NCI-H187 (cell line): ENCODE measurements at places on chromosomes 4 and X.

GRCh38 chr4:143768007-143768591 lies 67.6 kb upstream of the FREM3 start:
- no peak for DNase-seq

- DNase-seq = no peak
These were observed 23.7 kb downstream of the MAOA start for GRCh38 chrX:43679778-43680177.

DNA sequence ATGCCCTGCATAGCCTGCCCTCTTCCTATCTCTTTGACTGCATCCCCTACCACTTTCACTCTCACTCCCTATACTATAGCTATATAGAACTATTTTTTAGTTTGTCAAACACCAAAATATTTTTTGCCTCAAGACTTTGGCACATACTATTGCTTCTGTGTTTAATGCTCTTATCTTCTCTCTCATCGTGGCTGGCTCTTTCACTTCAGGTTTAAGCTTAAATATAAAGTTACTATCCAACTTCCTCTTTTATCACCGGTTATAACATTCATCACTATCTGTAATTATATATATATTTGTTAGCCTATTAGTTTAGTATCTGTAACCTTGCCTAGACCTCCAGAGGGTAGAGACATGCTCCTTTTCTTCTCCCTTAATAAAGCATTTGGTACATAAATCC lies 11.5 kb upstream of the HMGB2 start:
- no peak for DNase-seq

- no peak for DNase-seq
These were observed 84.2 kb downstream of the DCHS2 start for GRCh38 chr4:154407443-154407842.

GRCh38 chr4:20151436-20151835 lies 100.3 kb upstream of the SLIT2 start:
- no peak for DNase-seq

GRCh38 chr4:2081540-2081939 lies 22.4 kb downstream of the NAT8L start:
- no peak for DNase-seq

DNA sequence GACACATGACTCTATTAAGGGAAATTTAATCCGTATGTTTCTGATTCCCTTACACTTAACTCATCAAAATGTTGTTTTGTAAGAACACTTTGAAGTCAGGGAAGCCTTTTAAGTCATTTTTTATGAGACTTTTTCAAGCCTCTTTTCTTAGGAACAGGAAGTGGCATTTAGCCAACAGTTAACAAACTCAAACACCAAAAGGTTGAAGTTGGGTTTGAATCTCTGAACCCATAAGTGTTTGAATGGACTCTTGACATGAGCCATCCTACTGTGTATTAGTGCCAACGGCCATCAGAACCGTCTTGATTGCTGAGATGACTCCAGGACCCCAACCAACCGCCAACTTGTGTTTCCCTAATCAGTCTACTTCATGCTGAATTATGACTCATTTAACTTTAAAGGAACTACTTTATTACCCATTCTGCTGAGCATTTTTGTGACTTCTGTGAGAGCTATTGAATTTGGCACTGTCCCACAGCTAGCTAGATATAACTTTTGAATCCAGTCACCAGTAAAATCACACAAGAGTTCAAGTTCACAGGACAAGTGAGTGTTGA lies 209.1 kb upstream of the FAT1 start:
- DNase-seq = no peak

DNA sequence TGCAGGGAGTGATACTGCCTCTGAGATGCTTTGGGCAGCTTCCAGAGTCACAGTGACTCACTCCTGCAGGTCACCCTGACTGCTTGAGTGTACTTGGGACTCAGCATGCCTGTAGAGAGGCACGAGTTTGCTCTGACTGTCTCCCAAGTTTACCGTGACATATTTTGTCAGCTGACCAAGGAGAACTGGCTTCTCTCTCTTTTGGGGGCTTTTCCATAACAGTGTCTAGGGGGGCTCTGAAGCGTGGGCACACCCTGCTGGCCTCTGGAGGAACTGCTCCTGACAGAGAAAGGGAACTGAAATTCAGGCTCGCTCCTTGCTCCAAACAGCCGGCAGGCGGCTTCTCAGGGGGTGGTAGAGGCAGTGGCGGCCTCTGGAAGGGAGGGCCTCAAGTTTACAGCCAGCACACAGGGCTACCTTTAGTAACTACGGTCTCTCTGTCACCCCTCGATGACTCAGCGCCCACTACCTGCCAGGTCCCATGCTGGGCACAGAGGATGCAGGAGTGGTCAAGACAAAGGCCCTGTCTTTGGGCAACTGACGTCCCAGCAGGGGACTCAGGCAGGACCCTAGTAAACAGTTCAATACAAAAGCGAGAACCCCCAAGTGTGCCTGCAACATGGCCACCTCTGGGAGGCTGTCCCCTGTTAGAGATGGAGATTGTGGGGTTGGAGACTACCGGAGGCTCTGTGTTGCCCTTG lies 17.8 kb downstream of the ZNF185 start:
- no peak for DNase-seq

- no peak for DNase-seq
These were observed 1.8 kb downstream of the ARHGAP4 start for GRCh38 chrX:153924149-153924861.

- no peak for DNase-seq
These were observed 646.6 kb upstream of the PITX2 start for GRCh38 chr4:111269439-111269838.

DNA sequence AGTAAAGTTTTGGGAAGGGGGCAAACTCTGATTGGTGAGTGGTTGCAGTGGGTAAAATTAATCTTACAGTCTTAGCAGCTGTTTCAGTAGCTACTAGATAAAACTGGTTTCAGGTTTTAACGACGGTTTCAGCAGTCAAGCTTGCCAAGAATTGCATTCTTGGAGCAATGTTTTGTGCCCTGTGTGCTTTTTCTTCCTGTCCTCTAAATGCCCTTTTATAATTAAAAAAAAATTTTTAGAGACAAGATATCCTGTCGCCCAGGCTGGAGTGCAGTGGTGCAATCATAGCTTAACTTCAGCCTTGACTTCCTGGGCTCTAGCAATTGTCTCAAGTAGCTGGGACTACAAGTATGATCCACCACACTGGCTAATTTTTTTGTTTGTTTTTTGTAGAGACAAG lies 6.3 kb upstream of the PPEF2 start:
- no peak for DNase-seq

- DNase-seq = no peak
These were observed 132.8 kb downstream of the DTHD1 start for GRCh38 chr4:36414248-36414647.

DNA sequence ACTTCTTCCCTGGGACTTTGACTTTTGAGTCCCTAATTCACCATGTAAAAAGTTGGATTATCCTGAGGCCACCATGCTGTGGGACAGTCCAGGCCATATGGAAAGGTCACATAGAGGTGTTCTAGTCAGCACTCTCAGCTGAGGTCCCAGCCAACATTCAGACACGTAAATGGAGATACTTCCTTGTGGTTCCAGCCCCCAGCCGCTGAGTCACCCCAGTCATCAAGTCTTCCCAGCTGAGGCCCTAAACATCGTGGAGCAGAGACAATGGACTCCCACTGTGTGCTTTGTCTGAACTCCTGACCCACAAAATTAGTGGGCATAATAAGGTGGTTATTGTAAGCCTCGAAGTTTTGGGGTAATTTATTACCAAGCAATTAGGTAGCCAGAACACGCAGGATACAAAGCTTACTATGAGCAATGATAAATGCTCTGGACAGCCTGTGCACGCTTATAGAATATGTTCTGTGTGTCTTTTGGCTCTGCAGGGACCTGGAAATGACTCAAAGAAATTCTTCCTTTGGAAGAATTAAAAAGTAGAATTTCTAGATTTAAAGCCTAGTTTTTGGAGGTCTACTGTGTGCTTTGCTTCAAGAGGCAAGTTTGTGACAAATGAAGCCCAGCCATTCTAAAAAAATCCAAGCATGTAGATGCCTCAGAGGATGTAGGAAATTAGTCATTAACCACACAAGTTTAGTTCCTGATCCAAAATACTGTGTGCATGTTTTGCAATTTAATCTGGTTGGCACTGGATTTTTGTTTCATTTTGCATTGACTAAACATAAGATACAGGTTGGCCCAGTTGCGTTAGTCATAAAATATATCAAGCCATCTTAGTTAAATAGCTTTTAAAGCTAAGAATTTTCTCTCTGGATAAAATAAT lies 33.2 kb upstream of the SLC9A7 start:
- no peak for DNase-seq

GRCh38 chr4:53734584-53735353 lies 143.5 kb upstream of the LNX1 start:
- no peak for DNase-seq

DNA sequence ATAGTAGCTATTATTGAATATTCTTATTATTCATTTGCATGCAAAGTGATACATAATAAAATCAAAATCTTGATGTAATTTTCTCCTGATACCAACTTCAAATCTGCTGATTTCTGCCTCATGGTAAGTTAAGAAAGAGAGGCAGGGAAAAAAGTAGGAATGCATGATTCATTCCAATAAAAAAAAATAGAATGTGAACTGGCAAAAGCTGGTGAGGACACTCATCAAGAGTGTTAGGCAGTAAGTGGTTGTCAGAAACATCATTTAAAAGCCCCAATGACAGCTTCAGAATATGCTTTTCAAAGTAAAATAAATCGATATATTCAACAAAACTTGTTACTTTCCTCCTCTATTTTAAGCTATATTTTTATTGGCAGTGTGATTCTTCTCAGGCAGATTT lies 979.1 kb downstream of the TECRL start:
- DNase-seq = no peak

GRCh38 chr4:123520325-123520724 lies 123.7 kb downstream of the SPRY1 start:
- no peak for DNase-seq

DNA sequence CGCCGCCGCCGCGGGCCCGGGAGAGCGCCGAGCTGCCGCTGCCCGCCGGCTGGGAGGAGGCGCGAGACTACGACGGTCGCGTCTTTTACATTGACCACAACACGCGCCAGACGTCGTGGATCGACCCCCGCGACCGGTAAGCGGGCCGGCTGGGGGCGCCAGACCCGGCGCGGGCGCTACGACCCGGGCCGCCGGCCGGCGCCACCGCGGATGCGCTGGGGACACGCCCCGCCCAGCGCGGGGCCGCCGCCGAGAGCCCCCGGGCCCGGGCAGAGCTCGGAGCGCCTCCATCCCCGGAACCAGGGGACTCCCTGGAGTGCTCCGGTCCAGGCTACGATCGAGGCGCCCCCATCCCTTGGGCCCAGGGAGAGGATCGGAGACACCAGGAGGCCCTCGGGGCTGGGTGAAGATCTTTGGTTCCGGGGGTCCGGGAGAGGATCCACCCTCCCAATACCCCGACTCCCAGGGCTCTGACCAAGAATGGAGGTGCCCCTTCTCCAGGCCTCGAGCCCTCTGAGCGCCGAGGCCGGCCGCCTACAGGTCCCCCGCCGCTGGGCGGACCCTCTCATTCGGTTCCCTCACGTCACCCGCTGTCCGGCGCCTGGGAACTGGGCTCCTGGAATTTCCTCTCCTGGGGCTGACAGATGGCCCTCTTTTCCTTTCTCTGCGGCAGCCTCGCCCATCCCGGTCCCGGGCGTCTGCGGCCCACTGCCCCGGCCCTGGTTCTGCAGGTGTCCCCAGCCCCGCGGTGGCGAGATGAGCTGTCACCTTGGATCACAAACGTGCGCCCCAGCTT lies 48.8 kb downstream of the CLDN34 start:
- no peak for DNase-seq

- DNase-seq = no peak
These were observed 64.4 kb upstream of the KLHL13 start for GRCh38 chrX:118181030-118181429.

GRCh38 chrX:101785142-101785541 lies 125.5 kb upstream of the ARMCX2 start:
- DNase-seq = no peak

- no peak for DNase-seq
These were observed 6.6 kb downstream of the CCNG2 start for GRCh38 chr4:77163641-77164040.

- DNase-seq = no peak
These were observed 224.7 kb downstream of the CENPC start for GRCh38 chr4:67320645-67321044.

GRCh38 chr4:12583275-12583674 lies 900.9 kb downstream of the RAB28 start:
- no peak for DNase-seq

- DNase-seq = no peak
These were observed 203.4 kb downstream of the ANAPC10 start for GRCh38 chr4:144894573-144894972.

DNA sequence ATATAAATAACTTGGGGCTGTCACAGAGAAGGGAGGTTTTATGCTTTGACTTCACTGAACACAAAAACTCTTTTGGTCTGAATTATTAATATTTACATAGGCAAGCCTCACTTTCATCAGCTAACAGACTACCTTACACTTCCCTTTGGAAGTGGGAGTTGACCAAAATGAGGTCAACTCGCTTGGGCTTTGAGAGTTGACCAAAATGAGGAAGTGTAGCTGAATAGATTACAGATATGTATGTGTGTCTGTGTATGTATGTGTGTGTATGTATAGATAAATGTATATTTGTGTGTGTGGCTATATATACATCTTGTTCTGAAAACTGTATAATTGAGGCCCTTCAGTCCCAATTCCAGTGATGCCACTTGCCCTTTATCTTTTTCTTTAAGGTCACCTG lies 113.3 kb upstream of the IL13RA1 start:
- DNase-seq = no peak

- DNase-seq = no peak
These were observed 11.3 kb upstream of the GLUD2 start for GRCh38 chrX:121036137-121036536.
